Osteoblast (primary cell): ENCODE measurements at places on chromosomes 12 and 14. TPM values are rescaled to one million over a fixed set of nuclear protein-coding genes. Genes with fewer than 3 reads are reported as not detected.

DNA sequence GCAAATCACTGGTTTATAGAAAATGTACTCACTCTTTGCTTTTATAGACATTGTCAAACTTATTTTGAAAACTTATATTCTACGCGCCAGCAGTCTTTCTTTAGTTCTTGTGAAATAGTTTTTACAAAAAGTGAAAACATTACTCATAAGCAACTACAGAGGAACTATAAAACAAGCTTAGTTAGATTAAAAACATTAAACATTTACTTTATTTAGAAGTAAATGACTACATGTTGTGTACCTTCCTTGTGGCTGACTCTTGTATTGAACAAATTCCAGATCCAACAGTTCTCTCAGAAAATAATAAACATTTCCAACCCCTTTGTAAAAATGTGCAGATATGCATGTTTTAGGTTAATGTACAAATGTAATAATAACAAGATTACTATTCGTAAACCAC lies 198.5 kb downstream of the SOX5 start:
- H3K36me3 ChIP-seq, result no peaks in the 10 kb centered on the region
- DNase-seq, result no peak
- no peak overlapping the region for H3K27ac ChIP-seq
- H3K27me3 ChIP-seq, result no peaks in the 10 kb centered on the region

- peaks cover 4% of the 10 kb centered on the region for H3K4me1 ChIP-seq
- DNase-seq, result no peak
- H3K27ac ChIP-seq, result no peak overlapping the region
- H3K36me3 ChIP-seq, result no peaks in the 10 kb centered on the region
Measured at GRCh38 chr14:64196814-64197411, 97.3 kb downstream of the ESR2 start.

- no peak for DNase-seq
- H3K4me3 ChIP-seq, result no peak overlapping the region
- H3K36me3 ChIP-seq, result no peaks in the 10 kb centered on the region
- no peaks in the 10 kb centered on the region for H3K4me1 ChIP-seq
- H3K27ac ChIP-seq, result no peak overlapping the region
Measured at GRCh38 chr12:113083863-113084435, 27.4 kb downstream of the DTX1 start.

- no peaks in the 10 kb centered on the region for H3K36me3 ChIP-seq
- H3K4me3 ChIP-seq, result no peak overlapping the region
- no peaks in the 10 kb centered on the region for H3K4me1 ChIP-seq
Measured at GRCh38 chr14:24879661-24880386, 170.1 kb downstream of the STXBP6 start.

- H3K27ac ChIP-seq, result no peak overlapping the region
- peaks cover 2% of the 10 kb centered on the region for H3K4me1 ChIP-seq
- DNase-seq, result no peak
- H3K4me3 ChIP-seq, result no peak overlapping the region
- H3K36me3 ChIP-seq, result no peaks in the 10 kb centered on the region
Measured at GRCh38 chr12:89262855-89263552, 89.3 kb downstream of the DUSP6 start.

DNA sequence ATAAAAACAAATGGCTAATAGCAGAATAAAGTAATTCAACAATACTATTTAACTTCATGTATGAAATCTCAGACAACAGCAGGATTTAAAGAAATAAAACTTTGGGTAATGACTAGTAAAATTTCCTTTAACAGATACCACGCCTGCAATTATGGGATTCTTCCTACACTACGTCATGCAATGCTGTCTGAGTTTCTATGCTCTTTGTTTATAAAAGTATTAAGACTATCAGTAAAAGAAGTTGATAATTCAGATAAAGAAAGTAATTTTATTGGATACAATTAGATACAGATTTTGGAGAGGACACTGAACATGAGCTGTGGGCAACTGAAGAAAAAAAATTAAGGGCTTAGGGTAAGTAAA lies 308.4 kb upstream of the LRFN5 start:
- no peaks in the 10 kb centered on the region for H3K36me3 ChIP-seq
- no peak overlapping the region for H3K27ac ChIP-seq
- H3K4me1 ChIP-seq, result no peaks in the 10 kb centered on the region
- no peaks in the 10 kb centered on the region for H3K27me3 ChIP-seq

Gene AKAP5
- total RNA-seq, result 0.59 and 1.1 TPM in 2 replicates

Gene RPL10L
- total RNA-seq, result not detected in 2 replicates
